Posterior cingulate gyrus (tissue), 11 donors: ENCODE measurements at places on chromosomes 12 and 14.

DNA sequence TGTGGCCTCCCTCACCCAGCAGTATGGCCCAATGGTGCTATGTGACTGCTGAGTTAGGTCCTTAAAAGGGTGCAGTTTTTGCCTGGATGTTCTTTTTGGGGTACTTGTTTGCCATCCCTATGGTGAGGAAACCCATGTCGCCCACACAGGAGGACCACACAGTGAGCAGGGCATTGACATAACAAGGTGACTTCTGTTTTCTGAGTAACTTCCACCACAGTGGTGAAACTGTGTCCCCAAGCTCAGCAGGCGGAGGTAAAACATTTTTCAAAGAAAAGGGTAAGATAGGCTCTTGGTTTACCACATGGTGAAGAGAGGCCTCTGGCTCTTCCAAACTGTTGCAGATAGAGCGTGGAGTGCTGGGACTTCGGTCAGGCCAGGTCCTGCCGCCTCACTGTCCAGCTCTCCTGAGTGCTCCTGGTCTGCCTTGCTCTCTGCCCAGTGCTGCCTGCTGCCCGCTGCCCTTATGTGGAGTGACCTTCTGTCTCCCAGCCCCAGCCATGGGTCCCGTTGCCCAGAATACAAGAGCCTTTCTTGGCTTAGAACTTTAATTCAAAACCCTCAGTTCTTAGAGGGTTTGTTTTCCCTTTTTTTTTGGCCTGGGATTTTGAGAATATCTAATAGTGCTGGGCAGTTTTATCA lies 54.0 kb downstream of the TRAF3 start:
- DNase-seq, result no peak

DNA sequence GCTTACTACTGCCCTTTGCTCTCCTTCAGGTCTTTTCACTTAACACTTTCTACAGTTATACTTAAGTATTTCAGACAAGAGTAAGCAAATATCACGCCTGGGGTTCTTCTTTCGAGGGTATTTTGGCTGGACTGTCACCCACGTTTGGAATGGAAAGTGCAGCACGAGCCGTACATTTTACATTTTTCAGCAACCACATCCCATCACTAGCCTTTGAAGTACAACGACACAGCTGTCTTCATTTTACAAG lies 349 bp upstream of the FAM177A1 start:
- no peak for DNase-seq

DNA sequence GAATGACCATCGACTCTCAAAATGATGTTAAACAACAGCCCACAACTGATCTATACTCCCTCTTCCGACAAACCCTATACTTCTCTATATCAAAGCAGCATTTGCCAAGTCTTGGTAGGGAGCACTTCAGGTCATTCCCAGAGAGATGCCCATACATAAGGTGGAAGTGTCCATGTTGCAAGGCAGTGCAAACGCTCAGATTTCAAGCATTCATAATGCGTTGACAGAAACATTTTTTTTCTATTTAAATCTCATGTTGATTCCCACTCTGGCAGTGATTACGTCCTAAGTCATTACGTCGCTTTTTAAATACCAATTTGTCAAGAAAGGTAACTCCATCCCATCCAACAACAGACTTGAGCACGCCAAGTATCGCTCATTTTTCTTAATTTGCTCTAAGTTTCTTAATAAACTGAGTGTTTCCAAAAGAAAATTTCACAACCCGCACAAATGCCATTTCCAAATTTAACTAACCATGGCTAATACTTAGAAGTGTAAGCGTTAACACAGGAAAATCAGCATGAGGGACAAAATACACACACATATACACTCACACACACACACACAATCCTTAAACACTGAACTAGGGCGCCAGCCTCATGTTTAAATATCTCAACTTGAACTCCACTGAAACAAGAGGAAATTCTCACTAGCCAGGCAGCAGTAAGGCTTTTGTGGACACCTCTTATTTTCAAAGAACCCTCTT lies 1.1 kb downstream of the GXYLT1 start:
- no peak for DNase-seq

GRCh38 chr12:28331130-28331529 lies 140.9 kb downstream of the CCDC91 start:
- no peak for DNase-seq

GRCh38 chr14:57244106-57244505 lies 24.6 kb downstream of the EXOC5 start:
- no peak for DNase-seq

GRCh38 chr14:40911141-40911540 lies 695.5 kb upstream of the LRFN5 start:
- DNase-seq, result no peak

GRCh38 chr12:109185441-109185840 lies 69.1 kb downstream of the ACACB start:
- no peak for DNase-seq

DNA sequence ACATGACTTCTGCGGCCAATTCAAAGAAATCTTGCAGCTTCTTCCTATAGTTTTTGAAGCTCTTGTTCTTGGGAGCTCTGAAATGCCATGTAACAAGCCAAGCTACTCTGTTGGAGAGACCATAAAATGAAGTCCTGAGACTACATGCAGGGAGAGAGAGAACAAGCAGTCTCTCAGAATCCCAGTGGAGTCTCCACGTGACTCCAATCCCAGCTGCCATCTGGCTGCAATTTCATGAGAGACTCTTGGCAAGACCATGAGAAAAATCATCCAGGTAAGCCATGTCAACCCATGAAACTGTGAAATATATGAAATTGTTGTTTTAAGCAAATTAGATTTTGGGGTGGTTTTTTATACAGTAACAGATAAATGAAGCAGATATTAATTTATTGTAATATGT lies 54.4 kb downstream of the KLRG1 start:
- DNase-seq, result no peak

DNA sequence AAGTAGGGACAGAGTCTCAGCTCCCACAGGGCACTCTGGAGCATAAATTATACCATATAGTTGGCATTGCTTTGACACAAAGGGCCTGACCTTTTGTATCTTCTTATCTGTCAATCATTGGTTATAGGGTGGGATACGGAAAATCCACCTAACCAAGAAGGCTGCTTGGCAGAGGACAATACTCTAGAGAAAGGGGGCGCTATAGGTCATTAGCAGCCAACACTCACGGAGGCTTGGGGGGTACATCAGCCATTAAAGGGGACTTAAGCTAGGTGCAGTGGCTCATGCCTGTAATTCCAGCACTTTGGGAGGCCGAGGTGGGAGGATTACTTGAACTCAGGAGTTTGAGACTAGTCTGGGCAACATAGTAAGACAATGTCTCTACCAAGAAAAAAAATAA lies 22.9 kb downstream of the SPTSSA start:
- no peak for DNase-seq

GRCh38 chr14:75150150-75150549 lies 23.3 kb upstream of the NEK9 start:
- no peak for DNase-seq

- DNase-seq, result peak; percentile 92
These were observed 101.7 kb downstream of the DPF3 start for GRCh38 chr14:72792051-72792788.

DNA sequence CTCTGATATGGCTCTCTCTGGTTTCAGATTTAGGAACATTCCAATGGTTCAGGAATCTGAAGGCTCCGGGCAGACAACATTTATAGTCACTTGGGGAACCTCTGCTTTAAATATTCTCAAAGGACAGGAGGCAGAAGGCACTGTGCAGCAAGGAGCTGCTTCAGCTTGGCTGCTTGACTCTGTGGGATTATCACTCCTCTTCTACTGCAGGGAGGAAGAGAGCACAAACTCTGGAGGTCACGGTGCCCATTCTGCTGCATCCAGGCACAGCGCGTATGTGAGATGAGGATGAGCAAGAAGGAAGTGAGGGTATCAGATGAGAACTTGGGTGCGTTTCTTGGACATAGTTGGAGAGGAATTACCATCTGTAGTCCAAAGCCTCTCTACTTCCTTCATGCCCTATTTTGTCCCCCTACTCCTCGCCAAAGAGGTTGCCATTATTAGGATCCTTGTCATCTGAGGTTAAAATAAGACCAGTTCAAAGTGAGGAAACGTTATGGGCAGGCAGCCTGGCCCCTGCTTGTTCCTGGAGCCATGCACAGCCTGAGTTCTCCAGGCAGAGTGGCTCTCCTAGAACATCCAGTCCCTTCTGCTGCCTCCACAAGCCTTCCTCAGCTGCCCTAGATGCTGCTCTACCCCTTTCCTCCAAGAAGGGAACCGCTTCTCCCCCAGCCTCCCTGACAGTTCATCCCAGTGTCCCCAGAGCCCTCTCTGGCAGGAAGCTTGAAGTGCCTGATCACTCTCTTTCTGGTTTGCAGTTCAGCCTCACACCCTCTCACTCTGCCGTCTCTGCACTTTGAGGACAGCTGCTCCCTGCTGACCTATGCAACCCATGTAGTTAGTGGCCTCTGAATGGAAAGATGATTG lies 12.5 kb downstream of the FGF6 start:
- DNase-seq, result no peak

DNA sequence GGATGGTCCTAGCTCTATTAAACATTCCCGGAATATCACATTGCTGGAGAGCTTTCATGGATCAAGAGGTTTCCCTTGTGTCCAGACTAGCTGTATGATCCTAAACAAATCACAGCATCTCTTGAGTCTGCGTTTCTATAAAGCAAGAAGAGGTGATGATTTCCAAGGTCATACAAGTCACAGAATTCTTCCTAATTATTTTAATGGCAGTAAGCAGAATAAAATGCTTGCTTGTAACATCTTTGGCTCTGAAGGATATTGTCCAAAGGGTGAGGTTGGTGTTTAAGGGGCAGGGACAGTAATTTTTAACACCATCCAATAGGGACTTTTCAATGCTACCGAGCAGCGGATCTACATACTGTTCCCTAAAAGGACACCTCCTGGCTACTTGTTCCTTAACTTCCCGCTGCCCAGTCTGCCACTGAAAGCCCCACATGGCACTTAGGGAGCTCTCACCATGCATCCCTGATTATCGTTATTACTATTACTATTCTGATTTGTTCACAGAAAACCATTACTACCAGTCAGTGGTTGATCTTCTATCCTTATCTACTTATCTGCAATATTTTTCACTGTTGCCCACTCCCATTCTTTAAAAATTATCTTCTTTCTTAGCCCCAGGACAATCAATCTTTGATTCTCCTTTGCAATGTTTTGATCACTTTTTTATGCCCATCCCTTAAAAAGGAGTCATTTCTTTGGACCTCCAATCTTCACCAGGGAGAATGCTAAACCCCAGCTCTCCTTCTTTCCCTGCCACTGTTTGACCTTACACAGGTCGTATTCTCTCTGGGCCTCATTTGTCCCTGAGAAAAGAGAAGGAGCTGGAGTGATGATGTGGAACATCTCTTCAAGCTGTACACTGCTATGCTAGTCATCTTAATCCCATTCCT lies 4.0 kb upstream of the PCED1B start:
- no peak for DNase-seq

DNA sequence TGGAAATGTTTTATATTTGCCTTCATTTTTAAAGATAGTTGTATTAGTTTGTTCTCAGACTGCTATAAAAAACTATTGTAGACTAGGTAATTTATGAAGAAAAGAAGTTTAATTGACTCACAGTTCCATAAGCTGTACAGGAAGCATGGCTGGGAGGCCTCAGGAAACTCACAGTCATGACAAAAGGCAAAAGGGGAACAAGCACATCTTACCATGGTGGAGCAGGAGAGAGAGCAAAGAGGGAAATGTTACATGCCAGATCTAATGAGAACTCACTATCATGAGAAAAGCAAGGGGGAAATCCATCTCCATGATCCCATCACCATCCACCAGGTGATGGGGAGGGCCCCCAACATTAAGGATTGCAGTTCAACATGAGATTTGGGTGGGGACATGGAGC lies 35.5 kb upstream of the UNC79 start:
- no peak for DNase-seq

- DNase-seq, result no peak
These were observed 7.5 kb upstream of the WSB2 start for GRCh38 chr12:118068445-118068844.

DNA sequence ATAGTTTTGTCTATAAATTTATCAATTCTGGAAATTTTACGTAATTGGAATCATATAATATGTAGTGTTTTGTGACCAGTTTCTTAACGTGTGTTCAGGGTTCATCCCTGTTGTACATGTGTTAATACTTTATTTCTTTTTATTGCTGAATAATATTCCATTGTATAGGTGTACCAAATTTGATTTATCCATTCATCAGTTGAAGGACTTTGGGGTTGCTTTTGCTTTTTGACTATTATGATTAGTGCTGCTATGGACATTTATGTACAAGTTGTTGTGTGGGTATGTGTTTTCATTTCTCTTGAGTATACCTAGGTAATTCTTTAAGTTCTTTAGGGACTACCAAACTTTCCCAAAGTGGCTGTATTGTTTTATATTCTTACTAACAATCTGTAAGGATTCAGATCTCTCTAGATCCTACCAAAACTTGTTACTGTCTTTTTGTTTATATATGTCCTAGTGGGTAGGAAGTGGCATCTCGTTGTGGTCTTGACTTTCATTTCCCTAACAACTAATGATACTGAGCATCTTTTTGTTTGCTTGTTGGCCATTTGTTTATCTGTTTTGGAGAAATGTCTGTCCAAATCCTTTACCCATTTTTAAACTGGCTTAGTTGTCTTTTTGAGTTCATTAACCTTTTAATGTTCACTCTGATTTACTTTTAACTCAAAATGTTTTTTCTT lies 14.9 kb downstream of the VRK1 start:
- no peak for DNase-seq

- DNase-seq, result no peak
These were observed 12.9 kb upstream of the FAM181A start for GRCh38 chr14:93914278-93914677.

GRCh38 chr12:27859648-27860047 lies 79.6 kb upstream of the MANSC4 start:
- DNase-seq, result no peak

DNA sequence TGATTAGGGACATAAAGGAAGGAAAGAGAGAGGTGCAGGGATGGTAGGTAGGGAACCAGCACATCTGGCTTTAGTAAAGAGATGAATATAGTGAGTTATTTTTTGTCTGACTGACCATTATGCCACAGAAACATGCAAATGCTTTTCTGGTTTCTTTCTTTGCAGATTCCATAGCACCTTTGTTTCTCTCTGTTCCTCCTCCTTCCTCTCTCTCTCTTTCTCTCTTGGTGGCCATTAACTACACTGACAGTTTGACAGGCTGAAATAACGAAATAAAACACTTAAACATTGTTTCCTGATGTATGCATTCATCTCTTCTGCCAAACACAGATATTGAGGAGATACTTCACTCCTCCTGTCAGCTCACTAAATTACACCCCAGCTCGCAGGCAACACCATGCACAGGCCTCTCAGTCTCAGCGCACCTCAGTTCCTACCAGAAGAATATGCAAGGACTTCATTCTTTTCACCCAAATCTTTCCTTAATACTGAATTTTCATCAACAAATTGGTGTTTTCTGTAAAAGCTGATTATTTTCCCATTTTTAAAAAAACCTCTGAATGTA lies 406.9 kb upstream of the SOX5 start:
- no peak for DNase-seq

- DNase-seq, result no peak
These were observed 242.1 kb downstream of the BCL11B start for GRCh38 chr14:99029916-99030305.

GRCh38 chr12:1836854-1837421 lies 16.6 kb downstream of the LRTM2 start:
- DNase-seq, result peak; percentile 69

- no peak for DNase-seq
These were observed 164.5 kb upstream of the E2F7 start for GRCh38 chr12:77229640-77230442.
